ENCODE measurements at places on chromosomes 1 and 21. TPM values are rescaled to one million over a fixed set of nuclear protein-coding genes. Genes with fewer than 3 reads are reported as not detected.

Gene KLF17
- not detected for total RNA-seq

Gene ELAPOR1
- total RNA-seq: 5.7 TPM

Gene NASP
- total RNA-seq: 170 TPM

Gene ZNF593OS
- not detected for total RNA-seq

Gene IFNLR1
- total RNA-seq: 1.6 TPM

Gene PHF13
- total RNA-seq: 13.8 TPM

Gene DCST1
- total RNA-seq: not detected

Gene IL23R
- total RNA-seq: 6.8 TPM

Gene LCE1A
- not detected for total RNA-seq

Gene CHAF1B
- 18.6 TPM for total RNA-seq

Gene TNFAIP8L2
- 37.2 TPM for total RNA-seq

Gene TNFRSF8
- total RNA-seq: 54.5 TPM

Gene RYR2
- not detected for total RNA-seq

Gene PTPN22
- 73.5 TPM for total RNA-seq

Gene UROD
- total RNA-seq: 75.2 TPM

Gene CA6
- 2.3 TPM for total RNA-seq

Gene TAS1R1
- total RNA-seq: not detected

Gene LCE2A
- total RNA-seq: not detected

Data from T-helper 1 cell treated with Interleukin-12 subunit alpha and Interleukin-12 subunit beta and Interleukin-4 antibody, amounts not matched to agents 30 ng/mL and 1 ng/mL, for 36 hours (primary cell).